ENCODE measurements at places on chromosomes 2 and 18.

- H3K36me3 ChIP-seq, result no peaks in the 10 kb centered on the region
- no peaks in the 10 kb centered on the region for H3K4me1 ChIP-seq
- no peaks in the 10 kb centered on the region for H3K27me3 ChIP-seq
- H3K27ac ChIP-seq, result no peak overlapping the region
Measured at GRCh38 chr2:41916177-41916576, 131.6 kb upstream of the PKDCC start.

DNA sequence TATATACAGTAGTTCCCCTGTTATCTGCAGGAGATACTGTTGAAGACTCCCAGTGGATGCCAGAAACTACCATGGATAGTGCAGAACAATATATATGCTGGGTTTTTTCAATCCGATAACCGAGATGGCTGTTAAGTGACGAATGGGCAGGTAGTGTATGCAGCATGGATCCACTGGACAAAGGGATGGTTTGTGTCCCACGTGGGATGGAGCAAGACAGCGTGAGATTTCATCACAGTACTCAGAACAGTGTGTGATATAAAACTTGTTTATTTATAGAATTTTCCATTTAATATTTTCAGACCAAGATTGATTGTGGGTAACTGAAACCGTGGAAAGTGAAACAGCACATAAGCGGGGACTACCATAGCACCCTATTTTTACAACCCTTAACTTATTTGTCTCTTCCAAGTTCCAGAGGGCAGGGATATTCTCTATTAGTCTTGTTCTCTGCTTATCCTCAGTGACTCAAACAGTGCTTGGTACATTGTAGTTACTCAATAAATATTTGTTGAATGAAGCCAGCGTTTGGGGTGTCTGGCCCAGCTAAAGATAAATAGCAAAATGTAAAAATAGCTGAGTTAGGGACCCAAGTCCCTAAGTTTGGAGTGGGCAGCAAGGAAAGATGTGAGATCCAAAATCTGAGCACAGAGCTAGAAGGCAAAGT, 50.0 kb downstream of the RHBDD1 start:
- no peak for DNase-seq
- no peak overlapping the region for H3K27ac ChIP-seq
- H3K27me3 ChIP-seq, result no peaks in the 10 kb centered on the region

- no peak for DNase-seq
- no peaks in the 10 kb centered on the region for H3K27me3 ChIP-seq
- H3K27ac ChIP-seq, result no peak overlapping the region
- no peak overlapping the region for H3K4me3 ChIP-seq
- H3K4me1 ChIP-seq, result peaks cover 8% of the 10 kb centered on the region
Measured at GRCh38 chr18:55287149-55287806, 300.7 kb downstream of the TCF4 start.

DNA sequence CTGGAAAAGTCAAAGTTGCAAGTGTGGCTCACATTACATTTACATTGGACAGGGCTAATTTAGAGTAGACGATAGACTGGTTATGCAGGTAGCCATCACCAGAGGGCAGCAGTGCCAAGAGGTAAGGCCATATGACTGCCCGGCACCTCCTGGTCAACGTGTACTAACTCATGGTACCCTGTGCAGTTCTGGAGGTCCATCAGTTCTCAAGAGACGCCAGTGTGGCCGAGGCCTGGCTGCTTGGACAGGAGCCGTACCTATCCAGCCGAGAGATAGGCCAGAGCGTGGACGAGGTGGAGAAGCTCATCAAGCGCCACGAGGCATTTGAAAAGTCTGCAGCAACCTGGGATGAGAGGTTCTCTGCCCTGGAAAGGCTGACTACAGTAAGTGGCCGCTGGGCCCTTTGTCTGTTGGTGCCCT, 65.8 kb upstream of the EML6 start:
- no peak overlapping the region for H3K4me3 ChIP-seq
- H3K36me3 ChIP-seq, result no peaks in the 10 kb centered on the region
- peak; percentile 54 for DNase-seq
- H3K4me1 ChIP-seq, result no peaks in the 10 kb centered on the region
- no peaks in the 10 kb centered on the region for H3K27me3 ChIP-seq
- no peak overlapping the region for H3K27ac ChIP-seq

DNA sequence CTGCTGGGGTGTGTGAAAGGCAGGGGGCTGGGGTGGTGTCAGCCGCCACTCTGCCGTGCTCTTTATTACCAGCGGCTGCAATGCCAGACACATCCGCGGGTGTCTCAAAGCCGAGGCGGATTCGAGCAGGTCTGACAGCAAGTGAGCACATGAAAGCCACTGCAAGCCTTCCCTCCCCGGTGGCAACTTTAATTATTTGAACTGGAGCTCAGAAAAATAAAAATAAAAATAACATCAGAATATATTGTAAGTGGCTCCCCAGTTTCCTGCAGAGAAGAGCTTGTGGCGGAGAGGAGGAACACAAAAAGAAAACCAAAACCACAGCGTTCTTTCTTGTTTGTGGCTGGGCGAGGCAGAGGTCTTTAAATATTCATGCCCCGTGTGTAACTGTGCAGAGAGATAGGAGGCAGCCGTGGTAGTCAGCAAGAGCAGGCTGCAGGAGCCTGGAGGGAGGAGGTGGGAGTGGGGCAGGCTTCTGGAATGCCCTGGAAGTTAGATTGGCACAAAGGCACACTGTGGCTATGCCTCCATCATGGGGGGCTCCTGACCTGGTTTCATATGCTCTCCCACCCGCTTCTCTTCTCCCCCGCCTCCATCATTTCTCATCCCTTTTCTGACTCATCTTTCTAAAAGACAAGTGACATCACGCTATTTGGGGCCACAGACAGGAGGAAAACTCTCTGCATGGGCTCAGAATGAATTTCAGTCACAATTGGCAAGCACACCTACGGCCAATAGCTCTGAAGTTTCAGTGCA, 199.8 kb downstream of the CLIP4 start:
- no peak for DNase-seq
- no peaks in the 10 kb centered on the region for H3K4me1 ChIP-seq
- H3K36me3 ChIP-seq, result no peaks in the 10 kb centered on the region
- no peak overlapping the region for H3K27ac ChIP-seq
- no peaks in the 10 kb centered on the region for H3K27me3 ChIP-seq

GRCh38 chr2:240810621-240811020, 9.4 kb downstream of the KIF1A start:
- H3K36me3 ChIP-seq, result no peaks in the 10 kb centered on the region
- H3K4me3 ChIP-seq, result no peak overlapping the region
- H3K4me1 ChIP-seq, result no peaks in the 10 kb centered on the region
- no peaks in the 10 kb centered on the region for H3K27me3 ChIP-seq

DNA sequence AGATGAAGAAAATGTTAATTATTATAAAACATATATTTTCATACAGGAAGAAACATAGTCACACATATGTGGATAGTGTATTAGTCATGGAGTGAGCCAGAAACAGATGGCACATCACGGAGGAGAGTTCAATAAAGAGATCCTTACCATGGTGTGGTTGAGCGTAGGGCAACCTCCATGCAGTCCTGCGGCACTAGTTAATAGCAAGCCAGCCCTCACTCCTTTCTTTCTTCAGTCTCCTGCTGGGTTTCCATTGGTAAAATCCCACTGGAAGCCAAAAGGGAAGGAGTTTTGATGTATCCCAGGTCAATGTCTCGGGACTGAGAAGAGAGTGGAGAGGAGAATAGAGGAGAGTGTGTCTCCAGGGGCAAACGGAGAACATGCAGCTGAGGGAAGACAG, 328.1 kb downstream of the NR4A2 start:
- DNase-seq, result no peak
- no peaks in the 10 kb centered on the region for H3K27me3 ChIP-seq

GRCh38 chr2:205589479-205589878, 92.8 kb upstream of the NRP2 start:
- H3K4me3 ChIP-seq, result no peak overlapping the region
- no peaks in the 10 kb centered on the region for H3K27me3 ChIP-seq
- no peaks in the 10 kb centered on the region for H3K4me1 ChIP-seq
- H3K27ac ChIP-seq, result no peak overlapping the region

All from tibial nerve (tissue), 4 donors.